IPS DF 6.9 (cell line): ENCODE measurements at places on chromosomes 3 and 15.

GRCh38 chr3:58332575-58333188, at the start of gene PXK:
Gene PXK (plus strand): TSS chr3:58332892. CDS start chr3:58332989, 97 bp downstream.
- no peak for DNase-seq

GRCh38 chr15:50134524-50135024, 15.5 kb upstream of the ATP8B4 start:
- DNase-seq, result no peak

DNA sequence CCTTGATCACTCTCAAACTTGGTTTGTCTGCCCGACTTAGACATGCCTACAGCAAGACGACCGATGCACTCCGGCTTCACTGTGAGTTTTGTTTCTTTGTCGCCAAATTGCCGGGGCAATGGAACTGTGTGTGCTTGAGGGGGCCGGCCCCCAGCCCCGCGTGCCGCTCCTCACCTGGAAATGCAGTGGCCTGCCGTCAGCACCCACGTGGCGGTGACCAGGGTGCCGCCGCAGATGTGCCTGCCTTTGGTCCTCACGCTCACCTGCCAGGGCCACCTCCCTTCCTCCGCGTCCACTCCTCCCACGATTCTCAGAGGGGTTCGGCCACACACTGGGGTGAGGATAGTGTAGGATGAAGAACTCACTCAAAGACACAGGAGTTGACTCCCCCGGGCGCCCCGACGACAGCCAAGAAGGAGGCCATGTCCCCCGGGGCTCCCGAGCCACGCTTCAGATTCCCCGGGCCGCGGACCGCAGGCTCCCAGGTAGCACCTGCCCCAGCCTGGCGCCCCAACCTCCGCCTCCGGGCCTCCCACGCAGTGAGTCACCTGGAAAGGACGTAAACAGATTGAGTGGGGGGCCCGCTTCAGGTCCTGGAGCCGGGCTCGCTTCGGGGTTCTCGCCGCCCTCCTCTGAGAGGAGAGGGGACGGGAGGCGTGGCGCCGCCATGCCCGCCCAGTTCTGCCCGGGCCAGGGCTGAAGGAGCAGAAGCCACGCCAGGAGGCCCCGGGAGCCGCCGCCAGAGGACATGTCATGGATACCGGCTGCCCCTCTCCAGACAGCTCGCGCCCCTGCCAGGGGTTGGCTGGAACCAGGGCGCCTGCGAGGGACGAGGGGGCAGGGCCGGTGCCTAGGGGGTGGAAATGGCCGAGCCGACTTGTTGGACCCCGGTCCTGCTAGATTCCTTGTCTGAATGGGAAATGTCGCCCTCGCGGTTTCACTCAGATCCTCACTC, 29.6 kb downstream of the MYL3 start:
- DNase-seq, result no peak

- DNase-seq, result no peak
These were observed 139.1 kb downstream of the SRGAP3 start for GRCh38 chr3:9110316-9110715.

DNA sequence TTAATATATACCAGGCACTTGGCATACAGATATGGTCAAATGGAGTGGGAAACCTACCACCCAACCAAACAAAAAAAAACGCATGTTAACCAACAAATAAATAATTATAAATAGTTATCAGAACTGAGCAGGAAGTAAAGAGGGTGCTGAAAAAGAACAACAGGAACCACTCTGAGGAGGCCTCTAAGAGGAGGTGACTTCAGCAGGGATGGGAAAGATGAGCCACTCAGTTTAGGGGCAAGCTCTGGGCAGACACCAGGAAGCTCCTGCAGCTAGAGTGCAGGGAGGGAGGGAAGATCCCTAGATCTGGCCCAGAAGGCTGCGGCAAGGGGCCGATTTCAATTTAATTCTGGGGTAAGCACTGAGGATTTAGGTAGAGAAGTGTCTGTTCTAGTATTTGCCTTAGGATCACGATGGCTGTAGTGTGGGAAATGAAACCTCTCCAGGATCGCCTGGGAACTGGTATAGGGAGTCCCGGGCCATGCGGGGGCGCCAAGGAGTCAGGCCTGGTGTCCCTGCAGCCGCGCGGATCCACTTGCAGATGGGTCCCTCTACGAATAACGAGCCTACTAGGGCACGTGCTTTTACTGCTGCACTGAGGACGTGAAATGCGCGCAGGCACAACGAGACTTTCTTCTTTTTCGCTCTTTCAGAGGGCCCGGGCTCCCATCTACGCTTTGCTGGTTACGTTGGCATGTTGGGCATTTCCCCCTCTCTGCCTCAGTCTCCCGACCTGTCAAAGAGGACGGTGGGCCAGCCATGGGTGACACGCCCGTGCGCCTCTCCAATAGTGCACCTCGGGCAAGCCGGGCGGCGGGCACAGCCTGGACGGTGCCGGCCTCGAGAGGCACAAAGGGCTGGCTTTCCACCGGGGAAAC, 1.5 kb upstream of the LIMD1 start:
- DNase-seq, result peak; percentile 72

DNA sequence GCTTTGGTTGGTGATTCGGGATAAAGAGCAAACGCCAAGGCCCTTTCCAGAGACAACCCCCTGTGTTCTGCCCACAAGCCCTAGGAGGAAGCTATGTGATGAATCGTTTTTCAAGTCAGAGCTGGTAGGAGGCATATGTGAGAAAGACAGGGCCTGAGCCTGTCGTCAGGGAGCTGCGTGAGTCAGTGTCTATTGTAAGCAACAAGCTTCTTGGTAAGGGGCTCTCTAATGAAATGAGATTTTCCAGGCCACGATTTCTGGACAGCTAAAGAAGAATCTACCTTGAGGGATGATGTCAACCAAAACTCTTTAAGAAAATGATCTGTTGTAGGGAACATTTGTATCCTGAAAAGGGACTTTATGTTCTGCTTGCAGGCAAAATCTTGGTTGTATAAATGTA, 318.9 kb upstream of the IL12A start:
- no peak for DNase-seq

- peak; percentile 43 for DNase-seq
These were observed 219.9 kb downstream of the TCF12 start for GRCh38 chr15:57138349-57138788.

DNA sequence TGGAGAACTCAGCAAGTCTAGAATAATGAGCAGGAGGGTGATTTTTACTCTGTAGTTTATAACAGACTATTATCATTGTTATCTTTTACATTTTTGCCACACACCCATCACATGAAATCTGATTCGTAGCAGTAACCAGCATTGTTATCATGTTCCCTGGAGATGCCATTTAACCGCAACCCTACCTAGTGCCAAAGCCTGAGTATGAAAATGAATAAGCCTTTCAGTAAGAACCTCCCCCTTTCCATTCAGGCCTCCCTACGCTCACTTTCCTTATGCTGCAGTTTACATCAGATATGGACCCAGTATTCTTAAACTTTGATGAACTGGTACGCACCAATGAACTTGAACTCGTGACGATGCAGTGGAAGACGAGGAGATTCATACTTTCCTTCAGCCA, 158.7 kb upstream of the SPRED1 start:
- no peak for DNase-seq

DNA sequence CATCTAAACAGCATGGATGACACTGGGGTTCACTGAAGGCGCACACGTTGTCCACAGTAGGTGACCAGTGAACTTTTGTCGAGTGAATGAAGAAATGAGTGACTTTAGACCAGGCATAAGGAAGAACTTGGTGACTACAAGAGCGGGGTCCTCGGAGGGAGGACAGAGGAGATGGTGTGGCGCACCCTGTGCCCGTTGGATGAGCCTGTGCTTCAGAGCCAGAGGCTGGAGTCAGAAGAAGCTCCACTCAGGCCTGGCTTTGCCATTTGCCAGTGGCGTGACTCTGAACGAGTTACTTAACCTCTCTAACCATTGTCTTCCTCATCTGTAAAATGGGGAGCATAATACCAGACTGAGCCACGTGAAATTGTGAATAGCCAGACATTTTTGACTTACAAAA, 42.2 kb downstream of the MUC4 start:
- DNase-seq, result no peak

GRCh38 chr15:63019511-63020109, 22.9 kb upstream of the TPM1 start:
- DNase-seq, result no peak
